ENCODE measurements at places on chromosomes 3 and 15.
A peak's percentile ranks its signal among the peaks of the same experiment; 100 is the strongest.

- H3K36me3 ChIP-seq = peaks cover 56% of the 10 kb centered on the region
- no peak overlapping the region for H3K27ac ChIP-seq
- peaks cover 17% of the 10 kb centered on the region for H3K4me1 ChIP-seq
- H3K4me3 ChIP-seq = no peak overlapping the region
- DNase-seq = no peak
Measured at GRCh38 chr3:184171562-184171961, 3.1 kb upstream of the AP2M1 start.

DNA sequence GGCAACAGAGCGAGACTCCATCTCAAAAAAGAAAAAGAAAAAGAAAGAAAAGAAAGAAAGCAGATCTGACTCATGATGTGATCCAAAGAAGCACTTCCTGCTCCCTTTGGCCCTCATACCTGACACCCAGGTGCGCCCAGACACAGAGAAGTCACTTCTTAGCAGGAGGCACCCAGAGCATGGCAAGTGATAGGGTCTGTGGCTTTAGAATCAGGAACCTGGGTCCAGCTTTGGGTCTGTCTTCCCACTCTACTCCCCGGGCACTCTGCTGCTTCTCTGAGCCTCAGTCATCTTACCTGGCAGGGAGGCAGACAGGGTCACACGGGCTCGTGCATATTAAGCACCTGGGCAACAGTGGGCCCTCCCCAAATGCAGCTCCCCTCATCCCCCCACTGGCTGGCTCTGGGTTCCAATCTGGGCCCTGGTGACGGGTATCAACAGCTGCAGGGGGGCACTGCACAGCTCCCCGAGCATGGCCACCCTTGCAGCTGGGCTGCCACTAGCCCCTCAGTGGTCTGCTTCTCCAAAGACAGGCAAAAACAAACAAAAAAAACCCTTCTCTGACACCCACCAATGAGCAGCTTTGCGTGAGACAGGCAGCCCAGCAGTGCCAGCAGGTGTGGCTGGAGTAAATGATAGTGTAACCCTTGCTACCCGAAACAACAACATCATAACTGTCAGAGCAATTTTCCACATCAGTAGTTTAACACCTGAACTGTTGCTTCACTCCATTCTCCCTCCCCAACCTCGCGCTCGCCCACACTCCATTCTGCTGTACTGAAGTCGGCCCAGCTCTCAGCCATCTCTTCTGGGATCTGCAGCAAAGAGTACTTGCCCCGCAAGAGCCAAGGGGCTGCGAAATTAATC lies 99.8 kb downstream of the MEGF11 start:
- H3K36me3 ChIP-seq = no peaks in the 10 kb centered on the region
- H3K4me3 ChIP-seq = no peak overlapping the region
- H3K27me3 ChIP-seq = peaks cover 3% of the 10 kb centered on the region
- H3K4me1 ChIP-seq = no peaks in the 10 kb centered on the region
- H3K27ac ChIP-seq = no peak overlapping the region
- DNase-seq = no peak

DNA sequence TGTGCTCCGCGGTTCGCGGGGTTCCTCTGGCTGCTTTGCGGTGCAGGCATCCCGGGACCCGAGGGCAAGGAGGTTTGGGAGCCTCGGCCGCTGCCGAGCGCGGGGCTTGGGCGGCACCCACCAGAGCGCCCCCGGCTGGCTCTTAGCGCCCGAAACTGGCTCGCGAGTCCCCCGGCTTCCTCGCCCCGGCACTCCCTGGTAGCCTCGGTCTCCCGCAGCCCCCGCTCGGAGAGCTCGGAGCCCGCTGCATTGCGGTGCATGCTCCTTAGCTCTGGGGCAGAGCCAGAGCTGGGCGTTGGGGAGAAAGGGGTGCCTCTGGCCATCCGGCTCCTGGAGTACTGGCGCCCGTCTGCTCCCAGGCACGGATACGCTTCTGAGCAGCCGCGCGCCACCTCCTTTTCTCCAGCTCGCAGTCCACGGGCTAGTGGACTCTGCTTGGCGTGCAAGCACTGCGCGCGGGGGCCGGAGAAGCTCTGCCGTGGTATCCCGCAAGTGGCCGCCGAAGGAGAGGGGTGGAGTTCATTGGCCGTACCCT lies 753 bp downstream of the EPHB1 start:
- peak; percentile 37 for DNase-seq
- no peaks in the 10 kb centered on the region for H3K4me1 ChIP-seq
- no peak overlapping the region for H3K27ac ChIP-seq
- no peaks in the 10 kb centered on the region for H3K36me3 ChIP-seq
- peak overlapping the region; percentile 78 for H3K4me3 ChIP-seq
- H3K27me3 ChIP-seq = peaks cover 52% of the 10 kb centered on the region

- H3K27me3 ChIP-seq = no peaks in the 10 kb centered on the region
- DNase-seq = peak; percentile 55
- no peak overlapping the region for H3K27ac ChIP-seq
- H3K36me3 ChIP-seq = no peaks in the 10 kb centered on the region
Measured at GRCh38 chr3:131796558-131797198, 238.1 kb downstream of the CPNE4 start.

DNA sequence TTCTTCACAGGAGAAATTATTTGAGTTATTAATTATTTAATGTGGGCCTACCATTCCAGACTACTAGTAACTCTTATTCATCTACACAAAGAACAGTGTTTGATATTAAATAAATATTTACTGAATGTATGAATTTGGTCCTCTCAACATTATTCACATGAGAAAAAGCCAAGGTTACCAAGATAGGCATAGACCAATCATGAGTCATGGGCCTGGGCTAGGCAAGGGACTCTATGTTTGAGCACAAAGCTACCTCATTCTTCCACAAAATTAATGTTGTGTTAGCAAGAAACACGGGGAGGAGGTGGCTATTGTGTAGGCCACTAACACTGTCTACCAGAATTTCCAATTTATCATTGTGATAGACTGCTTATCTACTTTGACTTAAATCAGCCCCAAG lies 115.7 kb downstream of the SERPINI1 start:
- H3K4me1 ChIP-seq = no peaks in the 10 kb centered on the region
- H3K27me3 ChIP-seq = no peaks in the 10 kb centered on the region
- no peak for DNase-seq
- no peaks in the 10 kb centered on the region for H3K36me3 ChIP-seq
- no peak overlapping the region for H3K27ac ChIP-seq

DNA sequence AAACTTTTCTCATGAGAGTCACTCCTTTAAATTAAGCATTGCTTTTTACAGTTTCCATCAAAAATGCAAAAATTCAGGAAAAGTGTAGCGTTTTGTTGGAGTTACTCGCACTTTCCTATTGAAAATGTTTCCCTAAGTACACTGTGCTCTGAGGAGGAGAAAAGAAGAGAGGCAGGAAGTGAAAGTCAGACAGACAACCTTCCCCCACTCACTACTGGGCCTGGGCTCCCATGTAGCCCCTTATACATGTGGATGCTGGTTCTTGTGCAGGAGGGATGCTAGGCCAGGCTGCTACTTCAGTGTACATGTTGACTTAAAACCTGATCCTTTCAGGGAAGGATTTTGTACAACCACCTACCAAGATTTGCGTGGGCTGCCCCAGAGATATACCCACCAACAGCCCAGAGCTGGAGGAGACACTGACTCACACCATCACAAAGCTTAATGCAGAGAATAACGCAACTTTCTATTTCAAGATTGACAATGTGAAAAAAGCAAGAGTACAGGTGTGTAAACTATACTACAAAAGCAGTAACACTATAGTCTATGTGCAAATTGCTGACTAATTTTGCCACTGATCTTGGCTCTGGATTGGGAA lies 15.1 kb downstream of the KNG1 start:
- DNase-seq = no peak
- no peaks in the 10 kb centered on the region for H3K4me1 ChIP-seq
- H3K27ac ChIP-seq = no peak overlapping the region

- H3K36me3 ChIP-seq = no peaks in the 10 kb centered on the region
- DNase-seq = no peak
- no peak overlapping the region for H3K27ac ChIP-seq
- H3K4me3 ChIP-seq = no peak overlapping the region
- H3K4me1 ChIP-seq = no peaks in the 10 kb centered on the region
Measured at GRCh38 chr3:923161-923910, 169.5 kb upstream of the CNTN6 start.

DNA sequence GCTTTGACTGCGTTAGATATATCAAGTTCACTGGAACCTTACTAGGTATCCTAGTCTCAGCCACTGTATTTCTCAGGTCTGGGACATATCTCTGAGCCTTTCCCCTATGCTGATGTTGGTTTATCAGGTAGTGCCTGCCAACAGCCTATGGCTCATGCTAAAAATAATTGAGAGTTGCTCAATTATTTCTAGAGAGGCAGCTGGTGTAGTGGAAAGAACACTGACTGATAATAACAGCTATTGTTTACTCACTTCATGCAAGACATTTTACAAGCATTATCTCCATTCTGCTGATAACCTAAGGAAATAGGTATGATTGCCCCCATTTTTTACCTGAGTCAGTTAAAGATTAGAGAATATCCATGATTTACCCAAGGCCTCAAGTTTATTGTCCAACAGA lies 231.4 kb downstream of the LRRN1 start:
- H3K27me3 ChIP-seq = no peaks in the 10 kb centered on the region
- no peak for DNase-seq
- H3K36me3 ChIP-seq = no peaks in the 10 kb centered on the region

DNA sequence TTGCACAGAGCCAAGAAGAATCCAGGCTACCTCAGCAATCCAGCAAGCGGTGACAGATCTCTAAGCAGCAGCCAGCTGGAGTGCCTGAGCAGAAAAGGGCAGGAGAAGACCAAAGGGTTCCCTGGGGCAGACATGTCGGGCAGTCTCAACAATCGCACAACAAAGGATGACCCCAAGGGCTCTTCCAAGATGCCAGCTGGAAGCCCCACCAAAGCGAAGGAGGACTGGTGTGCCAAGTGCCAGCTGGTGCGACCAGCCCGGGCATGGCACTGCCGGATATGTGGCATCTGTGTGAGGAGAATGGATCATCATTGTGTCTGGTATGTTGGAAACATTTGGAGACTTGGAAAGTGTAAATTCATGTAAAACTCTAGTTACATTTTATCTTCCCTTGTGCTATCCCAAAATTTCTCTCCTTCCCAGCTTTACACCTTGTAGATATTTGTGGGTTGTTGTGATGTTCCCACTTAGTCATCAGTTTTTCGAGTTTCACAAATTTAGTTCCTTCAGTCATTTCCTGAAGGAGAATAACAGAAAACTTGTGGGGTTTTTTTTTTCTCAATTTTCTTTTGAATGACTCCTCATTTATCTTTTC lies 6.4 kb downstream of the ZDHHC23 start:
- no peaks in the 10 kb centered on the region for H3K27me3 ChIP-seq
- DNase-seq = no peak
- no peak overlapping the region for H3K27ac ChIP-seq
- peaks cover 14% of the 10 kb centered on the region for H3K4me1 ChIP-seq

- H3K4me3 ChIP-seq = peak overlapping the region; percentile 70
- H3K36me3 ChIP-seq = no peaks in the 10 kb centered on the region
- H3K4me1 ChIP-seq = peaks cover 11% of the 10 kb centered on the region
- H3K27ac ChIP-seq = no peak overlapping the region
Measured at GRCh38 chr15:31869686-31870307, 160.5 kb upstream of the CHRNA7 start.

DNA sequence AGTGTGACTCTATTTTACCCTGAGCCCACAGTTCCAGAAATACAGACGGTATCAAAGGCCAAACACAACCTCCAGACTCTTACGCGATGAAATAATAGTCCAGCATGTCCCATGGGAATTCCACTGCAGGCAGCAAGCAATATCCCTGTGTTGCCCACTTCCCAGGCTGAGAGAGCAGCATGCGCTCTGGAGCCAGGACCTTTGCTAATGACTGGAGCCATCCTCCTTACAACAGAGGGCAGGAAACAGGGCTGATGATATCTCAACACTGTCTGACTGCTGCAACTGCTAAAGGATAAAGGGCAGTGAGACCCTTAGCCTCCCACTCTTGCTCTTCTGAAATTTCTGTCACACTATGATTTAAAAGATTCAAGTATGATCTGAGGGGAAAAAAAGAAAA lies 34.8 kb downstream of the MCF2L2 start:
- no peak overlapping the region for H3K4me3 ChIP-seq
- DNase-seq = no peak
- H3K27me3 ChIP-seq = no peaks in the 10 kb centered on the region

DNA sequence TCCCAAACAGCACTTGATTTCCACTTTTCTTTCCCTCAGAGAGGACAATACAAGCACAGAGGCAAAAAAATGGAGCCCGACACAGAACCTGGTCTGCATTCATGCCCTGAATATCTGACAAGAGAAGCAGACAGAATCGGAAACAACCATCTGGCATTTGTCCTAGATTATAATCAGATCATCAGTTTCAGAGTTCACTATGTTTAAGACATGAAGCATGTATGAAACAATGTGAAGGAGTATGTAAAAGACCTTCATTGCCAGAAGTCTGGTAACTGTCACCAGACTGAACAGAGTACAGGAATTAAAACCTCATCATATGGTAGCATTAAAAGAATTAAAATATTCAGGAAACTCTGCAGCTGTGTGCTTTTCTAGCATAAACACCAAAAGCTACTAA lies 65.0 kb downstream of the SETD2 start:
- no peaks in the 10 kb centered on the region for H3K4me1 ChIP-seq
- peaks cover 70% of the 10 kb centered on the region for H3K36me3 ChIP-seq
- DNase-seq = no peak
- H3K4me3 ChIP-seq = no peak overlapping the region
- H3K27ac ChIP-seq = no peak overlapping the region
- H3K27me3 ChIP-seq = no peaks in the 10 kb centered on the region

DNA sequence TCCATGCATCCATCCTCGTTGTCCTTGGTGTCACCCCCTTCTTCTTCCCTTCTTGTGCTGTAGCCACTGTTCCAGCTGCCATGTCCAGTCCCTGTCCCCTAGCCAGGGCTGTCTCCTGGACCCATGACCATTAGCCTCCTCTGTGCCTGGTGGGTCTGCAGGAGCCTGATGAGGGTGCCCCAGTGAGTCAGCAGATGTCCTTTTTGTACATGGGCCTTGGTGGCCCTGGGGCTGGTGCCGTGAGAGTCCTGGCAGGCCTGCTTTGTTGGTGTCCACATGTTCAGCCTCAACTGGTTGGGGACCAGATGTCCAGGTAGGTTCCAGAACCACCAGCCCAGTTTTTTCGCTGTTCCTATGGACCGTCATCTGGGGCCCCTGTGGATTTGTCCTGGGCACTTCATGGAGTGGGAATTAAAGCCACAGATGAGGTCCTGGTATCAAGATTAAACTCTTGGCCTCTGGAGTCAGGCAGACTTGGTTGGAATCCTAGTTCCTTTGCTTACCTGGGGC lies 66.1 kb downstream of the FBLN2 start:
- no peak overlapping the region for H3K4me3 ChIP-seq
- no peaks in the 10 kb centered on the region for H3K4me1 ChIP-seq
- H3K36me3 ChIP-seq = no peaks in the 10 kb centered on the region
- no peaks in the 10 kb centered on the region for H3K27me3 ChIP-seq

DNA sequence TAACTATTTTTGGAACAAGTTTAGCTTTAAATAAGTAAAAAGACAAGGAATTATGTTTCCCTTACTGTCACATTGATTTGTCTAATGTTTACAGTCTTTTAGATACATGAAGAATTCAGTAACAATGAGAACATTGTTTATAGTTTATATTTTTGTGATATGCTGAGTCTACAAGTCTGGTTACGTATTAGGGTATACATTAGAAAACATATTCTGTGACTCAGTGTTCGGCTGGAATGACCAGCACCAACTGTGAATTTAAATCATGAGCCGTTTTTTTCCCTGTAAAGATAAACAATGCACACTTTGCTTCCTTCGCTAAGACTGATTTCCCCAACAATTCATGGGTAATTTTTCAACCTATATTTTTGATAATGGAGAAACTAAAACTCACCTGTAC lies 131.5 kb downstream of the DUT start:
- H3K27me3 ChIP-seq = no peaks in the 10 kb centered on the region
- H3K4me3 ChIP-seq = no peak overlapping the region
- peaks cover 8% of the 10 kb centered on the region for H3K36me3 ChIP-seq
- no peak overlapping the region for H3K27ac ChIP-seq
- no peak for DNase-seq

Measured in common myeloid progenitor, CD34-positive (primary cell).